ENCODE measurements at places on chromosomes 6 and 20.

- DNase-seq = peak; percentile 55
These were observed 195.0 kb upstream of the CEP162 start for GRCh38 chr6:84422380-84422968.

DNA sequence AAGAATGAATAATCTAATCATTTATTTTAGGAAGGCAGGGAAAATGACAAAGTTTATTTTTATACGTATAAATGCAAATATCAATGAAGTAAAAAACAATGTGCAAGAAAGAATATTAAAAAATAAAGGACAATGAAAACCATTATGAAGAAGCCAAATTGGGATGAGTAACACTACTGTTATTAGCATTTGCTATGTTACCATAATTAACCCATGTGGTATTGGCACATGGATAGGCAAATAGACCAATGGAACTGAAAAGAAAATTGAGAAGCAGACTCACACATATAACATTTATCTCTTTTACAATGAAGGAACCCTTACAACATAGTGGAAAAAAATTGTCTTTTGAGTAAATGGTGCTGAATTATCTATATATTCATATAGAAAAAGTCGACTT, 214.6 kb downstream of the CLVS2 start:
- no peak for DNase-seq

DNA sequence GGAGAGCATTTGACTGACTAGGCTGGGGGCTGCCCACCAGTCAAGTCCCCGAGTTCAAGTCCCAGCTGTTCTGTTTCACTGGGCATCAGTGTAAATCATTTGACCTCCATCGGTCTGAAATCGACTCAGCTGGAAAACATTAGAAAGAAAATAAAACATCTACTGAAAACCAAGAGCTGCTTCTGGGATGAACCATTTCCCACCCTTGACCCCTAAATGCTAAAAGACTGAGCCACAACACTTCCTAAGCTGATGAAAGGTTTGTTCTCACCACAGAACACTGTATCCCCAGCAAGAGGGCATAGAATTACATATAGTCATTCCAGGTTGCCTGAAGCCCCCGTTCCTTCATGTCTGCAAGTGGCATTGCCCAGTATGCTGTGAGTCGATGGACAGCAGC, 237.0 kb upstream of the TAB2 start:
- DNase-seq = no peak

DNA sequence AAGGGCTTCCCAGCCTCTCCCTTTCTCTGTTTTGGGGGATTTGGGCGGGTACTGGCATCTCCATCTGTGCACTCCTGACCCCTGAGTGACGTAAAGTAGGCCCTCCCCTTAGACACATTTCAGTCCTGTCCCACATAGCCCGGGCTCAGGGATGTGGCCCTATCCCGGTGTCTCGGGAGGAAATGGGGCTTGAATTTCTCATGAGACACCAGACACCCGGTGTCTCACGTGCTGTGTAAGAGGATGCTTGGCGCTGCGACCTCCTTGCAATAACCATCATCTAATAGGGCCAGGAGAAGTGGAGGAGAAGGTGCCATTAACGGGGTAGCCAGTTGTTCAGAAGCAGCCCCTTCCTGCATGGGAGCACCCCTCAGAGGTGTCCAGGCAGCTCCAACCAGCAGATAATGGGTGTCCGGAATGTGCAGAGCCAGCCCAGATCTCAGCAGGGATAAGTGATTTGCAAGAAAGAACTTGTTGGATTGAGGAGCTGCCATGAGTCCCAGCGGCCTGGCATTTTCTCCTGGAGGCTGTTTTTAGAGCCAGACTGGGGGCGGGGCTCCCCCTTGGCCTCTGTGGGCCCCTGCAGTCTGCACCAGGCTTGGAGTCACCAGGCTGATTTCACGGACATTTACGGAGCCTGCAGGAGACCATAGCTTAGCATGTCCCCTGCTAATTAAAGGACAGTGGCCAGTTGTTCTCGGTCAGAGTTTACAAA, 372.0 kb downstream of the PREX1 start:
- no peak for DNase-seq

GRCh38 chr20:62967628-62968351, 15.3 kb downstream of the SLC17A9 start:
- no peak for DNase-seq

DNA sequence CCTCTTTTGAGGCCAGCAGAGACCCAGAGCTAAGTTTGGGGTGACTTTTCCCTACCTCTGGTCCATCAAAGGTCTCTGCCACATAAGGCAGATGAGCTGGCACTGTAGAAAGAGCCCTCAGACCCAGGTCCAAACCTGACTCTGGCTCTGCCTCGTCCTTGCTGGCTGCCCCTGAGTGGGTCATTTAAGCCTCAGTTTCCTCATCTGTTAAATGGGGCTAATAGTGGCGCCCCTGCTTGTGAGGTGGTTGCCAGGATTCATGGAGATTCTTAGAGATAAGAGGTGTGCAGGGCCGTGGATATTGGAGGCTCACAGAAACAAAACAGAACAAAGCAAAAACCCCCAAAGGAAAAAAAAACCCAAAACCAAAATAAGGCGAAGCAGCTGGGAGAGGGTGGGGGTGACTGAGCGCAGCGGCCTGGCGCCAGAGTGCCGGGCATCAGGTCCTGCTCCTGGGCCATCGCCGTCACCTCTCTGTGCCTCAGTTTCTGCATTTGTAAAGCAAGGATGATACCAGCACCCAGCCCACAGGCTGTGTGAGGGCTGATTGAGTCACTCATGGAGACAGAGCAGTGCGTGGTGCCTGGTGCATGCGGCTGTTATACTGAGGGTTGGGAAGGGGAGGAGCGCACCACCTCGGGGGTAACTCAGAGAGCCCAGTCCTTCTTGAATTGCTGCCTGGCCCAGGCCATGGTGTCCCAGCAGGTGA, 133.8 kb upstream of the PTPN1 start:
- no peak for DNase-seq

- no peak for DNase-seq
These were observed at the start of gene CBLN4 for GRCh38 chr20:56005389-56005715. CBLN4 (minus strand) TSS chr20:56005519; CDS start chr20:56004171, 1,348 bp downstream.

- DNase-seq = peak; percentile 61
These were observed 15.5 kb upstream of the CLDN20 start for GRCh38 chr6:155248008-155249001.

DNA sequence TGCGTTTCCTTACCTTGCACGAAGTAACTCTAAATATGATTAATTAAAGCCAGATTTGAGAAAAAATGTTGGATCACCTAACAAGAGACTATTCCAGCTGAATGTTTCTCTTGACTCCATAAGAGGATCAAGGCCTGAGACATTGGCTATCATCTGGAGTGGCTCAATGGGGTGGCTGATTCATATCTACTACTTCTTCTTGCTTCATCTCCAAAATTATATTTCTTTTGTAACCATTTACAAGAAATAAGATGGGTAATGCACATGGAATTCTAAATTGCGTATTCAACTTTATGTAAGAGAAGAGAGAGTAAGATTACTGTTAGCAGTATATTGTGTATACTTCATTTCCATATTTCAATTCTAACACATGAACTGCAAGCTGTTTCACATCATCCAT, 819.0 kb upstream of the EYS start:
- no peak for DNase-seq

DNA sequence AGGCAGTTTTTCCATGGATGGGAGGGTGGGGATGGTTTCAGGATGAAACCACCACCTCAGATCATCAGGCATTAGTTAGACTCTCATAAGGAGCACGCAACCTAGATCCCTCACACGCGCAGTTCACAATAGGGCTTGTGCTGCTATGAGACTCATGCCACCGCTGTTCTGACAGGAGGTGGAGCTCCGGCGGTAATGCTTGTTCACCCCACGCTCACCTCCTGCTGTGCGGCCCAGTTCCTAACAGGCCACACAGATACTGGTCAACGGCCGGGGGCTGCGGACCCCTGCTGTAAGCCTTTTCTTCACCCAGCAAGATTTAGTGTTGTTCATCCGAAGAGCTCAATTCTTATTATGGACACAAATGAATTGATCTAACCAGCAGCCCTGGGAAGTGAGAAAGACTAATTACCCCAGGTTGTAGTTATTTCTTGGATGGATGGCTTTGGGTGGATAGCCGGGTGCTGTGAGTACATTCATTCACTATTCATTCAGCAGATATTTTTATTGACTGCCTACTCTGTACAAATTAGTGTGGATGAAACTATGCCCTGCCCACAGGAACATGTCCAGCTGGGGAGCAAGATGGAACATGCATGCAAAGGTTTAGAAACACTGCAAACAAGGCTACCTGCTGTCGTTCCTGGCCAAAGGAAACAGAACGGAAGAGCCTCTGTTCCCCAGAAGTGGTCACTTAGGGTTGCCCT, 57.2 kb downstream of the RIOK1 start:
- no peak for DNase-seq

- DNase-seq = no peak
These were observed 49.2 kb upstream of the CST5 start for GRCh38 chr20:23928788-23929187.

- DNase-seq = no peak
These were observed 279.7 kb downstream of the CDH4 start for GRCh38 chr20:61531553-61532345.

GRCh38 chr6:3176562-3177355, 19.4 kb upstream of the TUBB2A start:
- peak; percentile 60 for DNase-seq

GRCh38 chr6:70119218-70119835, 183.6 kb downstream of the COL9A1 start:
- DNase-seq = no peak

DNA sequence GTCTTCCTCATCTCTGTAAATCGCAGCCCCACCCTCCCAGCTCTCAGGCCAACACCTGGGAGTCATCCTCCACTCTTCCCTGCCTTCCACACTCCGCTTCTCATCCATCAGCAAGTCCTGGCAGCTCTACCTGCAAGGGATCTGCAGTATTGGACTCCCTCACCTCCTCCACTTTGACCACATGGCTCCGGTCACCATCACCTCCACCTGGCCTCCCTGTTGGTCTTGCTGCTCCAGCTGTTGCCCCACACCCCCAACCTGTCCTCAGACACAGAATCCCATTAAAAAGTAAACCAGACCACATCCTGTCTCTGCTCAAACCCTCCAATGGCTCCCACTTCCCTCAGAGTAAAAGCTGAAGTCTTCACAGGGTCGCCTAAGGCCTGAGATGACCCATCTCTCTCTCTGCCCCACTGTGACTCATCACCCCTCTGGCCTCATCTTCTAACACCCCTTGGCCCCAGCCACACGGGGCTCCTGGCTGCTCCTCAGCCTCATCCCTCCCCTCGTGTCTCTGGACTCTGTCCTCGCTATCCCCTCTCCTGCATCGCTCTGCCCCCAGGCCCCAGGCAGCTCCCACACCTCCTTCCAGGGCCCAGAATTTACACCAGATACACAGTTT, 185.1 kb upstream of the SULF2 start:
- no peak for DNase-seq

DNA sequence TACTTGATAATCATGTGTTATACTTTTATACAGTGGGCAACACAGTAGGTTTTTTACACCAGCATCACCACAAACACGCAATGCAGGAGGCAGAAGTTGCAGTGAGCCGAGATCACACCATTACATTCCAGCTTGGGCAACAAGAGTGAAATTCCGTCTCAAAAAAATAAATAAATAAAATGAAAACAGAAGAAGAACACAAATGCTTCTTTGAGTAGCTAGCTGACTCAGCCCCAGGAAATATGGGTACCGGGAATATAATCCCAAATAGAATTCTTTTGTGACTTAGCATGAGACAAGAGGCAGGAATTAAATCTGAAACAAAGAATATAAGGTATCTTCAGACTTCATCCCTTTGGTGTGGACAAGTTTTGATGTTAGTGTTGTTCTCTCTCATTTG, 164.2 kb upstream of the ATXN1 start:
- DNase-seq = no peak

- no peak for DNase-seq
These were observed 1.8 kb upstream of the HEBP2 start for GRCh38 chr6:138401960-138402837.

- no peak for DNase-seq
These were observed 37.6 kb downstream of the NDUFAF5 start for GRCh38 chr20:13822459-13822858.

GRCh38 chr20:62905536-62906117, 20.7 kb downstream of the DIDO1 start:
- DNase-seq = no peak

DNA sequence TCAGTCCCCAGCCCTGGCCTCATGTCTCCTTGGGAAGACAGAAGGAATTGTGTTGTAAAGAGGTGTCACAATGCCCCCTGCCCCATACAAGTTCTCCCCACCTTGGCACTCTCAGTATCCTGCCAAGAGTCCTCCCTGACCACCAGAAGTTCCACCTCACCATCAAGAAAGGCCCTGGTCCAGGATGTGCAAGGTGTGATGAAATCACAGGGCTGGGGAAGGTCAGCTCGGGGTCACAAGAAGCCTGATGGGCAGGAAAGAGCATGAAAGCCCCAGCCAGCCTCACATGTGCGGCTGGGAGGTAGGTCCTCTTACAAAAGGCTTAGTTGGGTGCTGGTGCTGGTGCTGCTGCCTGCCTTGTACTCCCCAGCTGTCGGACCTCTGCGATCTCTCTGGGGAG, 12.9 kb upstream of the C6orf132 start:
- DNase-seq = no peak

DNA sequence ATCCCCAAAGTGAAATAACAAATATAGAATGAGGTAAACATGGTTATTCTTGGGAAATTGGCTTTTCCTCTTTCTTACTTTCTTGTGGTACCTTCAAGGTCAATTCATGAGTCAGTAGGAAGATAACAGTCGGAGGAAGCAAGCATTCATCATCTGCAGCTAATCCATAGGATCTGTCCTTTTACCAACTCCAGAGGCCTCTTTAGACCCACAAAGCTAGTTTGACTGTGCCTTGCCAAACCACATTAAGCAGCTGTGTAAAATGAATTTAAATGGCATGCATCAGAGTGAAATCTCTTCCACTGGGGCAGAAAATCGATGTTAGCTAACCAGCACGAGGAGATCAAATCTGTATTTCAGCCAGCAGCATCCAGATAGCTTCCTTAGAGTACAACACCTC, 171.3 kb downstream of the TMEM242 start:
- DNase-seq = no peak

GRCh38 chr20:39897058-39897457, 792.0 kb downstream of the MAFB start:
- DNase-seq = no peak

DNA sequence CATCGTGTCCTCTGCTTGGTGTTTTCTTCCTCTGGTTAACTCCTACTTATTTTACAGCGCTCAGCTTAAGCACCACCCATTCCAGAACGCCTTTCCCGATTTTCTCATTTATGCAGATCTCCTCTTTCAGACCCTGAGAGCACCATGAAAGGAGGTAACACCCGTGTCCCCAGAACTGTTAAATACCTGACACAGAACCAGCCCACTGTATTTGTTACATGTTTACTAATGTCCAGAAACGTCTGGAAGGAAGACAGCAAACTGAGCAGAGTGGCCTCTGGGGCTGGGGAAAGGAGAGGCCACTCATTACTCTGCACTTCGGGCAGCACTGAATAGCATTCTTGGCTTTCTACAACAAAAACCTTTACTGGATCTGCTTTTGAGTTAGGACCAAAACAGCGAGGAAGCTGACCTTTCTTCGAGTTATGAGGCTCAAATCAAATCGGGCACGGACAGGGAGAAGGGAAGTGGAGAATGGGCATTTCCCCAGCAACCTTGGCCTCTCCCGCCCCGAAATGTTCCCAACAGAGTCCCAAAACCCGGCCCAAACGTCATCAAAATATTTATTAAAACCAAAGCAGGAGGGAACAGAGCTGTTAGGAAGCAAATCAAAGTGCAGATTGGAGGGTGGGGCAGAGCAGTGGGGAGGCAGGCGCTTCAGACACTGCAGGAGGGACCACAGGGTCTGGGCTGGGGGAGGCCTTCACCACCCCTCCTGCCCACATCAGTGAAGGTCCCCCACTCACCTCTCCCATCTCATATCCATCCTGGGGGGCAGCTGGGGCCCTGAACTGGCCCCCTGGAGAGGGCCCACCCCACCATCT, 1.1 kb upstream of the NECAB3 start:
- DNase-seq = no peak
